Right kidney (tissue), 9 donors: ENCODE measurements at places on chromosomes 2 and 18.
A peak's percentile ranks its signal among the peaks of the same experiment; 100 is the strongest.

GRCh38 chr2:219218217-219218731 lies 484 bp downstream of the ABCB6 start:
- DNase-seq, result peak; percentile 86

GRCh38 chr2:224986477-224986876 lies 55.8 kb downstream of the DOCK10 start:
- no peak for DNase-seq

- no peak for DNase-seq
These were observed 219.6 kb downstream of the PDE1A start for GRCh38 chr2:182207049-182207746.

GRCh38 chr2:88818381-88818780 lies 126.9 kb downstream of the RPIA start:
- no peak for DNase-seq

DNA sequence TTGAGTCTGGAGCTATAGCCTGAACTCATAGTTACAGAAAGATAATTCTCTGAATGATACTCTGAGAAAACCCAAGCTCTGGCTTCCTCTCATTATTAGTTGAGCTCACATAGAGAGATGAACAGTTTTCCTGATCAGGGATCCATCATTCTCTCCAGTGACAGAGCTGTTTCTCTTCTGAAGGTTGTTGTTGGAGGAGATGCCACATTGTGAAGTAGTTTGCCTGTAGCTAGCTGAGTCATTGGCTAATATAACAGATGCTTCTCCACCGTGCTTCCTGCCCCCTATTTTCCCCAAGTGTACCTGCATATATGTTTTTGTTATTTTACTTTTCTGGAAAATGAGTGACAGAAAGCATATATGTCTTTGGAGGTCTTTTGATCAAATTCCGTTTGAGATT lies 64.6 kb downstream of the OSBPL6 start:
- DNase-seq, result no peak
